ENCODE measurements at places on chromosomes 1 and 21. TPM values are rescaled to one million over a fixed set of nuclear protein-coding genes. Genes with fewer than 3 reads are reported as not detected.

ATF6 gene
- total RNA-seq: 24.4 TPM

LYSMD1 gene
- 7.3 TPM for total RNA-seq

- DNase-seq: no peak
Observed at GRCh38 chr1:239098400-239099037, 287.8 kb upstream of the CHRM3 start.

DNA sequence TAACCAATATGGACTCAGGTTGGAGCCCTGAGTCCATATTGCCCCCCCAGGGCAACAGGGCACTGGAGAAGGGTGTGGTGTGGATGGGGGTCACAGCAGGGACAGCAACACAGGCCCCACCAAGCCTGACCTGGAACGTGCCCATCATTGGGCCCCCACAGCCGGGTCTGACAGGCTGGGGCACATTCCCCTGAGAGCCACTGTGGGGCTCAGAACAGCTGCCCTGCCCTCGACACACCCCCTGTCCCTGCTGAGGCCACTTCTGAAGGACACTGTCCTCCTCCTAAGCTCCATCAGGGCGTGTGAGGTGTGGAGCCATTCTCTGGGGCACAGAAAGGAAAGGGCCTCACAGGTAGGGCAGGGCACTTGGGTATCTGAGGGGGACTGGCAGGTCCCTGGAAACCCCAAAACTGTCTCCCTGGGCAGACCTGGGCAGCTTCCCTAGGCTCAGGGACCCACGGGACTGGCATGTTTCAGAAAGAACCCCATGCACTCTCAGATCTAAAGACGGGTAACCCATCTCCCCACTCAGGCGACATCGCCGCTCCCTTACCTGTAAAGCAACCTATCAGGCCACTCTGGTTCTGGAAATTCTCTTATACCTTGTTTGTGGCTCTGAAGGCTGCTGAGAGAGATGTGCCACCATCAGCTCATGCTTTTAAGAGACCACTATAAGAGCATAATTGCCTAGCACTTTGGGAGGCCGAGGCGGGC is 95.5 kb downstream of the DMRTB1 start:
- DNase-seq: no peak

GRCh38 chr1:1020415-1021009 is 592 bp downstream of the AGRN start:
- DNase-seq: no peak

CXADR gene
- total RNA-seq: 44.4 TPM

DMRTA2 gene
- total RNA-seq: not detected
